SW480 (cell line): ENCODE measurements at places on chromosomes 2 and 18.

GRCh38 chr18:59927246-59927825 lies 27.5 kb downstream of the PMAIP1 start:
- no peak for DNase-seq

DNA sequence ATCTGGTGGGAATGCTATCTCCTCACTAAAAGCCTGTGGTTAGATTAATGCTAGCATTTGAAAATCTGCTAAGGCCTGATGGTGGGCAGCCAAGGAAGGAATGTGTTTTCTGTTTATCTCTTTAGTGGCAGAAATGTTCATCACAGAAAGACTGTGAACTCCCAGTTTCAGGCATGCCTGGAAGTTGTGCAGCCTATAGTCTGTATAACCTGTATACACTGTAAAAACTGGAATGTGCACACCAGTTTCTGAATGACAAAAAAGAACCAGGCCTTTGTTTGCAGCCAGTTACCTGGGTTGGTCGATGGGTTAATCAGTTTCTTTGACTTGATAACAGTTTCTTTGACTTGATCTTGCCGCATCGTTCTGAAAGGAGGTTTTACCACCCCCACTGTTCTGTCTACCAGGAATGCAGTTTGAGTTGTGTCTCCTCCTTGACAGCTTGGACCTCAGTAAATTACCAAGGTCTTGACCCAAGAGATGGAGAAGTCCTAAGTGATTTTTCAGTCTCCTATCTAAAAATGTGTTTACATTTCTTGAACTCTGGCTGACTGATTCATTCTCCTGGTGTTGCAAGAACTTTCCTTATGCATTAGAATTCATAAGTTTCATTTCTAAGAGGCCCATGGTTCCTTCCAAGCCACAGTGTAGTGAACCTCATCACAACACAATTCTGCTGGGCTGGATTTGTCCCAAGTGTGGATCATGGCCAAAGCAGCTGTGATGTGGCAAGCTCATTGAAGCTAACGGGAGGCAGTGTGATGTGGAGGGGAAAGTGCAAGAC lies 62.2 kb downstream of the KIAA2012 start:
- DNase-seq, result no peak

DNA sequence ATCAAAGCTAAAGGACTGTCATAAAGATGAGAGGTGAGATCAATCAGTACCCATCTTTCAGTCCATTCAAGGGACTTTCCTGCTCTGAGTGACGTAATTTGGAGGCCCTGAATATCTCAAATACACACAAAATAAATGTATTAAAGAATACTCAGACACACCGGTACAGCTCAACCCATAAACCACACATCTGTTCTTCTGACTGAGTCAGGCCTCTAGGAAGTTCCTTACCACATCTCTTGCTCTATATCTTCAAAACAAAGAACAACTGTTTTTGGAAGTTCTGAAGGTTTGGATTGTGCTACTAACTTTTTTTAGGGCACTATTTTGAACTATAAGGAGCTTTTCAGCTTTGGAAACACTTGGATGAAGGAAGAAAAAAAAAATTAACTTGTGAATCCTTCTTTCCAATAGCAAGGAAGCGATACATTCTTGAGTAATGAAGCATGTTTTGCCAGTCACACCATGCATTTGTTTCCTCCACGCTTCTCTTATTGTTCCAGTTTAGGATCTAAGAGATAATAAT lies 866.5 kb upstream of the VRK2 start:
- no peak for DNase-seq

GRCh38 chr2:180385601-180386201 lies 378.6 kb upstream of the CWC22 start:
- DNase-seq, result no peak

DNA sequence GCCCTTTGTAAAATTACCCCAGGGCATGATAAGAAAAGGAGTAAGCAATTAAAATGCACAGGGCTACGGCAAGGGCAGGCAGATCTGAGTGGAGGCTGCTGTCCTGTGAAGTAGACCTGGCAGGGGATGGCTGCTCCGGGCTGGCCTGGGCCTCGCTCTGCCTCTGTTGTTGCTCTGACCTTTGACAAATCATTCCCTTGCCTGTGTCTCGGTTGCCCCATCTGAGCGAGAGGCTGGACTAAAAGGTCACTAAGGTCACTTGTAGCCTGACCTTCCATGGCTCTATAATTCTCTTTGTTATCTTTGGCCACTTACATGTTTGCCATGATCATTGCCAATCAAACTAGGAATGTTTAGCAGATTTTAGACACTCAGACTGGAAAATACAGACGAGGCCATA lies 118.1 kb downstream of the KLHL29 start:
- no peak for DNase-seq
